ENCODE measurements at places on chromosomes 3 and 15. TPM values are rescaled to one million over a fixed set of nuclear protein-coding genes. Genes with fewer than 3 reads are reported as not detected.

DNA sequence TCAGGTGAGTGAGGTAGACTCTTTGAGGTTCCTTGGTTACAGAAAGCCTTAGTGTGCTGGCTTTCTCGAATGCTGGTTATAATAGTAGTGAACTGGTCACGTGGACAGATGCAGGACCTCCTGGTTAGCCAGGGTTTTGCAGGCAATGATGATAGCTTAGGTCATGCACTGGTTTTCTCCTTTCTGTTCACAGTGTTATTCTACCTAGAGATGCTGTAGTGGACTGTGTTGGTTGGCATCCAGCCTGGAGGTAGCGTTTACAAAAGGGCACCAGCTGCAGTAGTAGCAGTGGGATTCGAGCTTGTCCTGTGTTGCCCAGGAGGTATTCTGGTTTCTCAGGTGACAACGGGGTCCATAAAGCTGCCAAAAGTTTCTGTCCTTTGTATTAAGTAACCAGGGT lies 27.0 kb downstream of the PCCB start:
- no peak for DNase-seq

GRCh38 chr3:117853923-117854668 lies 1144.5 kb downstream of the TUSC7 start:
- no peak for DNase-seq

IQCF5 gene
- not detected for polyA plus RNA-seq

DLEC1 gene
- 0.47 TPM for polyA plus RNA-seq

SCAMP5 gene
- 7.7 TPM for polyA plus RNA-seq

GRCh38 chr3:83076041-83076440 lies 1314.6 kb upstream of the GBE1 start:
- DNase-seq: no peak

DNA sequence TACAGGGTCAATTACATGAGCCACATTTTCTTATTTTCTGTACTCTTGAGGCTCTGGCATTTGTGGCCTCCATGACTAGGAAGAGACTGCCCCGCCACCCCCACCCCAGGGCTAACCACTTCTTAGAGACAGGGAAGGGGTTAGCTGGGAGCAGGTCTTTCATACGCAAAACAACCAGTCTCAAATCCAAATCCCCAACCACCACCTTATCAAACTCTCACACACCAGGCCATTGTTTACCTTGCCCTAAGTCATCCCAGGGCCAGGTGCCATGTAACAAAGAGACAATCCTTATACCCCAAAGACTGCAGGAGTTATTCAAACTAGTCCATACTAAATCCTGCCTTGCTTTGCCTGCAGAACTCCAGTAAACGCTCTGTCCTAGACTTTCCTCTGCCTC lies 77.8 kb downstream of the B3GNT5 start:
- DNase-seq: no peak

DUOX1 gene
- polyA plus RNA-seq: not detected

DNA sequence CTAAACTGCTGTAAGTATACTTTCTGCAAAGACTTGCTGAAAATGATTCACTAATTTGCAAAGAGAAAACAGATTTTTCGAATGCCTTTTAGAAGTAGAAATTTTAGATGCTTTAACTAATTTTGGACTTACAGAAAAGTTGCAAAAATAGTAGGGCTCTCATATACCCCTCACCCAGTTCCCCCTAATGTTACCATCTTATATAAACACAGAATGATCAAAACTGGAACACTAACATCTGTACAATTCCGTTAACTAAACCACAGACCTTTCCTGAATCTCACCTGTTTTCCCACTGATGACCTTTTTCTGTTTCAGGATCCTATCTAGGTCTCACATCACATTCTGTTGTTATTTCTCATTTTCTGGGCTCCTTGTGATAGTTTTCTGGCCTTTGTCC lies 454.8 kb downstream of the SHQ1 start:
- DNase-seq: no peak

ADIPOQ gene
- polyA plus RNA-seq: not detected

DNA sequence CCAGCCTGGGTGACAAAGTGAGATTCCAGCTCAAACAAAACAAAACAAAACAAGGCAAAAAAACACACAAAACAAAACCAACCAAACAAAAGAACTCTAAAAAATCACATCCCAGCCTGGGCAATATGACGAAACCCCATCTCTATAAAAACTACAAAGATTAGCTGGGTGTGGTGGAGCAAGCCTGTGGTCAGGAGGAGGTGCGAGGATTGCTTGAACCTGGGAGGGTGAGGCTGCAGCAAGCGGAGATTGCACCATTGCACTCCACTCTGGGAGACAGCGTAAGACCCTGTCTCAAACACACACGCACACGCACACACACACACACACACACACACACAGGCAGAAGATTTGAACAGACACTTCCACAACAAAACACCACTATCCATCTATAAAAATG lies 99.6 kb downstream of the SHQ1 start:
- no peak for DNase-seq

TP63 gene
- polyA plus RNA-seq: 24.9 TPM

DNA sequence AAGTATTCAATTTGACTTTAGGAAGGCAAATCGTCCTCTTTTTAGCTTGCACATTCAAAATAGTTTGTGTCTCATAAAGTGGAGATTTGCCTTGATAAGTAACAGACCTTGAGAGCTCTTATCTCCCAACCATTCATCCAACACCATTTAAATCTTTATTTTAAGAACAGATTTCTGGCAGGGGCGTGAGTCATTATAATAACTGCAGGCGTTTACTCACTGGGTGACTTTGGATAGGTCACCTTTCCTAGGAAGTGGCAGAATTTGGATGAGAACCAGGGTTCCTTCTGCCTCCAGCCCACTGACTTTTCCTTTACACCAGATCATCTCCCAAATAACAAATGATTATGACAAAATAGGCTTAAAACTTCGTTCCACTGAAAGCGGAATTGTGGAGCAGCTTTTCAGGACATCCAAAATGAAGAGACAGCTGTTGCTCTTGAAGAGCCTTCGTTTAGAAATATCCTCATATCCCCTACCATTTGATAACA lies 5.0 kb downstream of the LMCD1 start:
- no peak for DNase-seq

FBXO40 gene
- polyA plus RNA-seq: 2.3 TPM

- no peak for DNase-seq
Measured at GRCh38 chr3:182565916-182566796, 227.1 kb upstream of the ATP11B start.

UQCC5 gene
- 14.0 TPM for polyA plus RNA-seq

CGNL1 gene
- polyA plus RNA-seq: 10.6 TPM

GRCh38 chr3:9934235-9934621 lies 594 bp downstream of the CRELD1 start:
- DNase-seq: no peak

- DNase-seq: no peak
Measured at GRCh38 chr3:144556392-144556791, 584.8 kb downstream of the DIPK2A start.

- DNase-seq: no peak
Measured at GRCh38 chr3:120775411-120775810, 32.9 kb downstream of the GTF2E1 start.

FBXL22 gene
- polyA plus RNA-seq: 12.2 TPM

TGM4 gene
- not detected for polyA plus RNA-seq

C3orf49 gene
- polyA plus RNA-seq: not detected

DNA sequence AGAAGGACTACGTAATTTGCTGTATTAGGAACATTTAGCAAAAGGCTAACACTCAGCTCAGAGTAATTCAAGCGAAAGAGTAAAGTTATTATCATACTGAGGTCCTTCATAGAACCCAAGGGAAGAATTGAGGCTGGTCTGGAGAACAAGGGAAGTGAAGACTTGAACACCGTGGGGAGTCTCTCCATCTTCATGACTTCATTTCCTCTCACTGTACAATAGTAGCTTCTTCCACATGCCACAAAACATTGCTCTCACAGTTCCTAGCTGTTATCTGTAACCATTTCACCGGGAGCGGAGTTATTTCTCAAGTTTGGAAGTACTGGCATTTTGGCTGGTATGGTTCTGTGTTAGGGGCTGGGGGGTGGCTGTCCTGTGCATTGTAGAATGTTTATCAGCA lies 69.7 kb downstream of the MAGI1 start:
- no peak for DNase-seq

TRPM1 gene
- polyA plus RNA-seq: 1.1 TPM

GRCh38 chr3:47152578-47152977 lies 11.3 kb downstream of the SETD2 start:
- no peak for DNase-seq

All from muscle of arm (tissue), 14 donors.